ENCODE measurements at places on chromosomes 7 and 10.

DNA sequence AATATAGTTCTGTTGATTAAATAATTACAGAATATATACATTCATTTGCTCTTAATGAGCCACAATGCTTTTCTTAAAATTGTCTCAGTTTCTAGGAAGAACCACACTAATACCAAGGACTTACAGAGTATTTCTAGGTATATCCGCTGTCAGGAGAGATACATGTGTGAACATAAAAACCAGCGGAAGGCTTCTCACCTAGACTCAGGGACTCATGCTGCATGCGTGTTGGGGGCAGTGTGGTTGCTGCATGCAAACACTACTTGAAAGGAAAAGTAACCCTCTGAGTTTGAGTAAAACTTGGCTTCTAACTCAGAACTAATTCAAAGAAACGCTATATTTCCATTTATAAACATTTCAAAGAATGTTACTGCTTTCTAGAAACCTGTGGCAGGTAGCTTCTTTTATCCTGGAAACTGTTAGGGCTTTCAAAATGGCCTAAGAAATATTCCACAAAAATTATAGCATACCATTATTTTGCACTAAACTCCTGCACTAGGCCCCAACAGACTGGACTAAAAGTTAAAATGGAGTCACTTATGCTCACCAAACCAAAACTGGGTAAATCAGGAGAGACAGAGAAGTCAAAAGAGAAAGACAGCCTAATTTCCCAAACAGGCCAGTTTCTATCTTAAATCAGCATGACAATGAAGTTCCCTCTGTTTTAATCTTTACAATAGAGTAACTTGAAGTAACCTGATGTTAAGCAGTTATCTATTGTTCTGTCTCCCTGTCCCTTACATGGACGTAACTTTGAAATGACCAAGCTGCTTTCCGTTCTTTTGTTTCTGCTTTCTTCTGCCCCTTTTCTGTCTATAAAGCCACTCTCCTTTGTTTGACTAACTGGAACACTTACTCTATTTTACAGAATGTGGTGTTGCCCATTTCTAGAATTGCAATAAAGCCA, 95.2 kb upstream of the FAM133B start:
- DNase-seq, result no peak

DNA sequence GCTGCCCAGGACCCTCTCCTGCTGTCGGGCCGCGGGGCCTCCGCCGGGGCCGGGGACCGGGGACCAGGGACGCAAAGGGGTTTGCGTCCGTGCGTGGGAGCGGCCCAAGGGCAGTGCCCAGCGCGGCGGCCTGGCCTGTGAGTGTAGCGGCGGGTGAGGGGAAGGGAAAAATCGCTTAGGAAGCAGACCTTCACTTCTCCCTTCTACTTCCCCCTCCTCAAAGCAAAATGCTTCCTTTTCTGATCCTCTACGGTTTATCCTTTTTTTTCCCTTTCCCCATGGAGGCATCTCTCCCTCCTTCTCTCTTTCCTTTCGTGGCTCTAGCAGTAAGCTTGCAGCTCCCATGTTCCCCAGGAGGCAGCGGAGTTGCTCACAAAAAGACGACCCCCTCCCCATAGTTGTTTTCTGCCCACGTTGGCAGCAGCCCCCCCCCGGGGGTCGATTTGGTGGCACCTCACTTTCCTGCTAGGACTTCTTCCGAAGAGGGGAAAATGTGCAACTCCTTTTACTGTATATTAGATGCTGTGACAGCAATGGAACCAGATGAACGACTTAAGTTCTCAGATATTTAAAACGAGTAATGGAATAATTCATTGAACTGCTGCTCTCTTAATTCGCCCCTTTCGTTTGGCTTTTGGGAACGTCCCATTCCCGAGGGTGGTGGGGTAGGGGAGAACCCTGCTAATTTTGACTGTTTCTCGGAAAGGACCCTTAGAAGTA, 724 bp downstream of the CAPZA2 start:
- peak; percentile 12 for DNase-seq

DNA sequence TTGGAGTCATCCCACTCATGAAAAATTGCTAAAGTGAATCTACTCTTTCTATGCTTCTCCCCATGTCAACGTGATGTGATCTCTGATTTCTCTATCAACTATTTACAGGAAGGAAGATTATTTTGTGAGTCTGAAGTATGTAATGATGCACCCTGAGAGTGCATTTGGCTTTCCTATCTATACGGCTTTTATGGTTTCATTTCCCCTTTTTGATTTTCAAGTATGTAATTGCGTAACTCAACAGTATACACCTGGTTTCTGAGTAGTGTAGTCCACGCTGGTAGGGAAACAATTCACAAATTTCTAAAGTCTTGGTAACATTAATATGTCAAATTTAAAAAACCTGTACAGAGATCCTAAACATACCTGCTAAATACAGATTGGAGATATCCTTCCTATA, 194.7 kb upstream of the SEMA3A start:
- DNase-seq, result no peak

DNA sequence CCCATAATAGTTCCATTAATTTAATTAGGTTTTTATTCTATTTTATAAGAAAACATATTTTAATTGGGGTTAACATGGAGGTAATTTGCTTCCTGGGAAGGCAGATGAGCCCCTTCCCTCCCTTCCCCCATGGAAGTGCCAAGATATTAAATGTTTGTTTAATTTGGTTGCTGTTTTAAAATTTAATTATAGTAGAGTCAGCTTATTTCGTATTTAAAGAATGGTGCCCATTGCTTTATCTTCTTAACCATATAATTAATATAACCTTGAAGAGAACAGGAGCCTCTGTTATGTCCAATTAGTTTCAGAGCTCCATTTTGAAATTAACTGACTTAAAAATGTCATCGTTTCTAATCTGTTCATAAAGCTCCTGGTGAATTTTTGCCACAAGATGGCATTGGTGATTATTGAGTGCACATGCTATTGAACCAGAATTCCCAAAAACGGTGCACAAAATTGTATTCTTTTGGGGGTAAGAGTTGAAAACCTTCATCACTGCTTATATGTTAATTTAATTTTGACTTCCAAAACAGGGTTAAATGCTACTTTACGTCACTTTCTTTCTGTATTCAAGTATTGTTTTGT, 26.0 kb downstream of the KLHDC10 start:
- DNase-seq, result no peak

DNA sequence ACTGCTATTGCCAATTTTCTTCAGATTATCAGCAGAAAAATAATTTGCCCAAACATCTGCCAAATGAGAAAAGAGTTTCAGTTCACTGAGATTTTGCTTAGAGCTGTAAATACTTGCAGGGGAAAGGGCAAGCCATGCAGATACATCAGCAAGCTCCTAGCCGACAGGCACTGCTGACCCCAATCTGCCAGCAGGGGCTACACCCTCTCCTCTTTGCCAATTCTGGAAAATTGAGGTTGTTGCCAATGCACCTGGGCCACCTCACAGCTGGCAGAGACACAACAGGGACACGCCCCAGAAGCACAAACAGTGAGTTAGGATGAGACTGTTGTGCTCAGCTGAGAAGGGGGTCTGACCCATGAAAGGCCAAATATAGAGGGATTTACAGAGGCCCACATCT, 129.5 kb upstream of the MYO3A start:
- no peak for DNase-seq

DNA sequence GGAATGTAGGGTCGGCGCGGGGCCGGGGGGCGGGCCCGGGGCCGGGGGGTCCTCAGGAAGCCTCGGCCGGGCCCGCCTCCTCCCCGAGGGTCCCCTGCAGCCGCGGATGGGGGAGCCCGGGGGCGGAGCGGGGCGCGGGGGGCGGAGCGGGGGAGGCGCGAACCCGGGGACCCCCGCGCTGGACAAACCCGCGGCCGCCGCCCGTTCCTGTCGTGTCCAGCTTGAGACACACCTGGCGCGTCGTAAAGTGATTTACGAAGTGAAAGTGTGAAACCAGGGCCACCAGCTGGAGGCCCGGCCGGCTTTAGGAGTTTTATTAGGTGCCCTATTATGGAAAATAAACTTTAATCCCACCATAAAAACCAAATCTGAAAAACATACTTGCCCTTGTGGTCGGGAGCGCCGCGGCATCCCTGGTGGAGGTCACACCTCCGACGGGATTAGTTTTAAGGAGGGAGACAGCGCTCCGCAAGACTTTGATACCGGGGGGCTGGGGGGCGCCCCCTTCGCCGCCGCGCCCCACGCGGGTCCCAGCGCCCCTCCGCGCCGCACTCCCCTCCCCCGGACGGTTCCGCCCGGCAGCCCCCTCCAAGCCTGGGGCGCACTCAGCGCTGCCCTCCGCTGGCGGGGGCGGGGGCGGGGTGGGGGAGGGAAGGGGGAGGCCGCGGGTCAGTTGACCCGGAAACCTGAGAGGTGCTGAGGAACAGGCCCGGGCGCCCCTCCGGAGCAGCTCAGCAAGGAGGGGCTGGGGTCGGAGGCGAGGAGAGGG, 10.3 kb downstream of the MNX1 start:
- DNase-seq, result no peak

GRCh38 chr10:111078505-111079185, 1.8 kb downstream of the ADRA2A start:
- DNase-seq, result no peak

DNA sequence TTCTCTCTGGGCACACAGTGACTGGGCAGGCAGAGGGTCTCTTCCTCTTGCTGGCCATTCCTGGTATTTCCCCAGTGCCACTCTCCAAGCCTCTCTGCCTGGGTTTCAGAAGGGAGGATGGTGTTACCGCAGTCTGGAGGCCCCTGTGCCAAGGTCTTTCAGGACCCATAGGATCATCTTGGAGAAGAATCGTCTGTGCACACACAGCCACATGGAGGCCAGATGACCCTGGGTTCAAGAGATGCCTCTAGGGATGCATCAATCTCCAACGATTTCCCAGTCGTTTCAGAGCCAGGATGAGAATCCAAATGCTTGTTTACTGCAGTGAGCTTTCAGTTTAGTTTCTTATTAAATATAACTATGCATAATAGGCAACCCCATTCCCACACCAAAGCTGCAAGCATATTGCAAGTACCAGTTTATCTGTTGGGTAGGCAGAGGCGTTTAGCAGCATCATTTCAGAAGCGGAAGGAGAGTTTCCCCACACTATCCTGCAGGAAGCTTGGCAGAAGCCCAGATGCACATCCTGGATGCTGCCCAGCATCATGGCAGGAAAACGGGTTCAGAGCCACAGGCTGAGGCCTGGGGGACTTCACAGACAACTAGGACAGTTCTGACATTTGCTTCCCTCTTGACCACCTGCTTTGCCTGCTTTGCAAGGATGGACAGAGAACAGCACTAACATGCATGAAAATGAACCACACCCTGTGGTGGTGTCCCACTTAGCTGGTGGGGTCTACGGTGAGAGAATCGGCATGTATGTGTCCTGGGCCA, 134.7 kb upstream of the FAM20C start:
- no peak for DNase-seq

DNA sequence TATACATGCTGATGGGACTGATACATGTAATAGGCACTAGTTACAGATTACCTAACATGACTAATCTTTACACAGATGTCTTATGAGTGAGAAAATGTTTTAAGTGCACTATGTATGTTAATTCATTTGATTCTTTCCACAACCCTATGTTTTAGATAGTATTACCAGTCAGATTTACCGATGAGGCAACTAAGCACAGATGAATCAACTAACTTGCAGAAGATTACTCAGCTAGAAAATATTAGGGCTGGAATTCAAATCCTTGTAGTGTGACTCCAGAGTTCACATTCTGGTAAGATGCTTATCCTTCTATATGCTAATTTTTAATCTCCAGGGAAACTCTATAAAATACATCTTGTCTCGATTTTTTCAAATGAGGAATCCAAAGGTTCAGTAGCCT, 964.9 kb downstream of the REEP3 start:
- DNase-seq, result no peak

DNA sequence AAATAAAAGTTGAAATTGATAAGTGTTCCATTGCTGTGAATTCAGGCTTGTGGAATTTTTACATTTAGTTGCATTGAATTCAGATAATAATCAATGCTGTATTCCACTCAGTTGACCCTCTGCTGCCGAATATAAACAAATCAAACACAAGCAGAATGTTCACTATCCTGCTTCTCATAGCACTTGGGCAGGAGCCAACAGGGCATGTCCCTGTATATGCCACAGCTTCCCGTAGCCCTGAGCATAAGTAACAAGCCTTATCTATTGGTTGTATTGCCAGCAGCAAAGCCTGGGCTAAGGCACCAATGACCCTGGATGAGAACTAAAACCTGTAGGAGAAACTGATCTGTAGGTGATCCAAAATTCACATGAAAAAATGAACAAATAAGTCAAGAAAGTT, 145.9 kb downstream of the ARHGAP12 start:
- no peak for DNase-seq

GRCh38 chr7:37259319-37259821, 189.3 kb downstream of the ELMO1 start:
- no peak for DNase-seq

DNA sequence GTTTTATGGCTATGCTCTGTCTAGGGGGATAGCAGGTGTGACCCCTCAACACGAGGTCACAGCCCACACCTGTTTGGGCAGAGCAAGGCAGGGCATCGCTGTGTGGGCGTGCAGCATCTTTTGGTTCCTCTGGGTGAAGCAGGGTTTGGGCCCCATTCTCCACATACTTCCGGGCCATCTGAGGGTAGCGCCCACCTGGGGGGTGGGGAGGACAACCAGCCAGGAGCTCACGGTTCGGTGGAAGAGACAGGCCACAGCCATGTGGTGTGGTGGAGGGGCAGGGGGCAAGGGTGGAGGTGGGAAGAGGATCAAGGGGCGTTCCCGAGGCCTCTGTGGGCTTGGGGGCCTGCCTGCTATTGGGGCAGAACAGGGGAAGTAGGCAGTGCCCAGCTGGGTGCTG, 2.4 kb downstream of the SH2B2 start:
- DNase-seq, result no peak

DNA sequence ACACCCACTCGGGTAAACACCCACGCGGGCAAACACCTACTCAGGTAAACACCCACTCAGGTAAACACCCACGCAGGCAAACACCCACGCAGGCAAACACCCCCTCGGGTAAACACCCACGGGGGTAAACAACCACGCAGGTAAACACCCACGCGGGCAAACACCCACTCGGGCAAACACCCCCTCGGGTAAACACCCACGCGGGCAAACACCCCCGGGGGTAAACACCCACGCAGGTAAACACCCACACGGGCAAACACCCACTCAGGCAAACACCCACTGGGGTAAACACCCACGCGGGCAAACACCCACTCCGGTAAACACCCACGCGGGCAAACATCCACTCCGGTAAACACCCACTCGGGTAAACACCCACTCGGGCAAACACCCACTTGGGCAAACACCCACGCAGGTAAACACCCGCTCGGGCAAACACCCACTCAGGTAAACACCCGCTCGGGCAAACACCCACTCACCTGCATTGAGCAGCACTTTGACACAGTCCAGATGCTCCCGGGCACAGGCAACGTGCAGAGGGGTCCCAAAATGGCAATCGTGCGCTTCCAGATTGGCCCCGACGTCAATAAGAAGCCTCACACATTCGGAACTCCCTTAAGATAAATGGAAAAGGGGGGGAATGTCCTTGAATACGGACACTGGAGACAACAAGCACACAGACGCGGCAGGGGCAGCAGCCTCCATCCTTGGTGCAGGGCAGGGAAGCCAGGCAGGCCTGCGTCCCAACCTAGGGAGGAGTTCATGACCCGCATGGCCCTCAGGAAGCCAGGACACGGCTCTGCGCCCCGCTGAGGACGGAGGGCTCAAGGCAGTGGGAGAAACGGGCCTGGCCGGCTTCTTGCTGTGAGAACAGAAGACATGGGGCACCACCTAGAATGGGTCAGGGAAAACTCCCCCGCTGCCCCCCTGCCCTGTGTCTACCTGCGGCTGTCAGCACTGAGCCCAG, 17.6 kb downstream of the ASB13 start:
- no peak for DNase-seq

- no peak for DNase-seq
Observed at GRCh38 chr7:12162415-12163113, 48.5 kb upstream of the TMEM106B start.

Data from neuronal stem cell (in vitro differentiated cells).